ENCODE measurements at places on chromosomes 3 and 15.

GRCh38 chr3:69282181-69282580, 103.7 kb downstream of the FRMD4B start:
- DNase-seq = peak; percentile 52

- no peak for DNase-seq
These were observed 126.5 kb downstream of the UBE2E2 start for GRCh38 chr3:23329471-23330105.

- DNase-seq = no peak
These were observed 50.8 kb upstream of the PPIB start for GRCh38 chr15:64213646-64214045.

DNA sequence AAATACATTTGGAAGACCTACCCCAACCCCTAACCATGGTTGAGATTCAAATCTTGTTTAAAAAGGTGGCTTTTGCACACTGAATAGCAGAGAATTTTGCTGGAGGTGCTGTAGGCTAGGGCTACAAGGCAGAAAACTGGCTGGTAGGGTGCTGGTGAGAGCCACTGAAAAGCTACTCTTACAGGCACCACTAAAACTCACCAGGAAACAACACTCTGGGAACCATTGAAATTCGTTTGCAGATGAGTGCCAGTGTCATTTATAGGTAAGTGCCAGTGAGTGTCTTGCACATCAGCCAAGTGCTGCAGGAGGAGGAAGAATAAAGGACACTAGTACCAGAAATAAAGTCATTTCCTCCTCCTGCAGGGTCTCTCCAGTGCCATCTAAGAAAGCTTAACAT, 610.2 kb downstream of the ZNF385D start:
- DNase-seq = no peak

- DNase-seq = no peak
These were observed 105.7 kb downstream of the SNRPN start for GRCh38 chr15:25060472-25060803.

DNA sequence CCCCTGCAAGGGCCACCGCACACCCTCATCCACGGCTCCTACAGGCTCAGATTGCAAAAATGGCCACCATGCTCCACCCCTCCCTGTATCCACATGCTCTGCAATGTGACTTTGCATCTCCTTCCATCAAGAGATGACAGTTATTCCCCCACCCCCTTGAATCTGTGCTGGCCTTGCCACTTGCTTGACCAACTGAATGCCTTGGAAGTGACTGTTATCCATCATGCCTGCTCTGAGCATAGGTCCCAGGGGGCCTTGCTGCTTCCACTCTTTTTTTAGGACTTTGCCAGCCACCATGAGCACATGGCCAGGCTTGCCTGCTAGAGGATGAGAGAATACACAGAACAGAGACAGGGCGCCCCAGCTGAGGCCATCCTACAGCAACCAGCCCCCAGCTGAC, 13.6 kb downstream of the HAPLN3 start:
- DNase-seq = no peak

DNA sequence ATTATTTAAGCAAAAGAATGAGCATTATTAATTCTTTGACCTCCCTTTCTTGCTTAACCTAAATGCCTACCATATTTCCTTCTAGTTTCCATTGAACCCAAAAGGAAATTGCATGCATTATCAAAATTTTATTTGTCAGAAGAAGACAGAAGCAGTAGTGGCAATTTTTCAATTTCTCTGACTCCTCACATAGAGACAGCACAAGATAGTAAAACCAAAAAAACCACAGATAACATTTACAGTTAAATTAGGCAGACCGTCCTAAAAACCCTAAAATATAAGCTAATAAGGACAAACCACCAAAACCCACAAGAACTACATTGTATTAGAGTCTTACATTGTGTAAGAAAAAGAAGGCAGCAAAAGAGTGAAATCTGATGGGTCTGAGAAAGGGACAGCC, 27.1 kb downstream of the GOLGB1 start:
- no peak for DNase-seq

DNA sequence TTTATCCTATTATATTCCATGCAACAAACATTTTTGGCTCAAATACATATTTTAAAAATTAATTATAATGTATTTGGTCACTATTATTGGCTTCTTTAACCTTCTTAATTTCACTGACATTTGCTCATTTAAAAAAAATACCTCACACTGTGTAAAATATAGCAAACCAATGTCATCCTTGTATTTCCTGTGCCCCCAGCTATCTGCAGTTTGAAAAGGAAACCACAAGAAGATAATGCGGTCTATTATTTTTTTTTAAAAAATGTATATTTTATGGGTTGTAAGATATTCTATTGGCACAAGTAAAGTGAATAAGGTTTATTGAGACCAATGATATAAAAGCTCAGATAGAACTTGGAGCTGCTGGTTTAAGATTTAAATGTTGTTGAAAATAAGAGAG, 904.2 kb downstream of the SI start:
- DNase-seq = no peak

- DNase-seq = no peak
These were observed 617.1 kb downstream of the NTRK3 start for GRCh38 chr15:87639305-87640011.

- no peak for DNase-seq
These were observed 149.9 kb upstream of the GALNT15 start for GRCh38 chr3:16024548-16024947.

- DNase-seq = no peak
These were observed 50.1 kb downstream of the LYSMD4 start for GRCh38 chr15:99683000-99683670.

- DNase-seq = no peak
These were observed 32.6 kb upstream of the ITGA11 start for GRCh38 chr15:68464448-68465090.

GRCh38 chr3:13495921-13496723, 16.0 kb downstream of the HDAC11 start:
- DNase-seq = peak; percentile 26

DNA sequence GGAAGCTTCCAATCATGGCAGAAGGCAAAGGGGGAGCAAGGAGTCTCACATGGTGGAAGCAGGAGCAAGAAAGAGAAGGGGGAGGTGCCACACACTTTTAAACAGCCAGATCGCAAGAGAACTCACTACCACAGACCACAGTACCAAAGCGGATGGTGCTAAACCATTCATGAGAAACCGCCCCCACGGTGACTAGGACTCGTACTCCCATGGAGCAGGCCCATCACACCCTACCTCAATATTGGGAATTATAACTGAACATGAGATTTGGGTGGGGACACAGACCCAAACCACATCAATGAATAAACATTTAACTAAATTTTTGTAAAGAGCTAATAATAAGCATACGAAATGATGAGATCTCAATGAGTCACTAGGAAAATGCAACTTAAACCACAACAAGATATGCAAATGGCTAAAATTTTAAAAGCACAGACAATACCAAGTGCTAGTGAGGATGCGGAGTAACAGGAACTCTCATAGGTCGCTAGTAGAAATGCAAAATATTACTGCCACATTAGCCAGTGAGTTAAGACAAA, 10.0 kb downstream of the MRPS25 start:
- DNase-seq = peak; percentile 55
